ENCODE measurements at places on chromosomes 5 and 9.

DNA sequence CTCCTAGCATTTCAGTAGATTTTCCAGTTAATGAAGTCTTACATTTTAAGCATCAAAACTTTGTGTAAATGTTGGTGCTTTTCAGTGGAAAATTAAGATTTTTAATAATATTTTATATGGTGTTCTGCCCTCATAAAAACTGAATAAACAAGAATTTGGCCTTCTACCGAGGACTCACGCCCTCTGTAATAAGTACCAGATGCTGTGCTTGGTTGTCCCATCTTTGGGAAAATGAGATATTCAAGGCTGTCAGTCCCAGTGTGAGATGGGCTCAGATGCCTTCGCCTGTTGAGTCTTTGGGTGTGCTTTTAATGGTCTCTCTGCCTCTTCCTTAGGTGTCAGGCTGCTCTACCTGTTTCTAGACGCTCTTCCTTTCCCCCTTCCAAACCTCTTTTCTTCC lies 28.7 kb downstream of the GALNT12 start:
- no peak for DNase-seq

- no peak for DNase-seq
Measured at GRCh38 chr5:56717253-56717987, 97.9 kb upstream of the MAP3K1 start.

- DNase-seq: no peak
Measured at GRCh38 chr9:17907779-17908508, 329.1 kb downstream of the SH3GL2 start.

- no peak for DNase-seq
Measured at GRCh38 chr9:116639251-116639741, 47.8 kb upstream of the TRIM32 start.

DNA sequence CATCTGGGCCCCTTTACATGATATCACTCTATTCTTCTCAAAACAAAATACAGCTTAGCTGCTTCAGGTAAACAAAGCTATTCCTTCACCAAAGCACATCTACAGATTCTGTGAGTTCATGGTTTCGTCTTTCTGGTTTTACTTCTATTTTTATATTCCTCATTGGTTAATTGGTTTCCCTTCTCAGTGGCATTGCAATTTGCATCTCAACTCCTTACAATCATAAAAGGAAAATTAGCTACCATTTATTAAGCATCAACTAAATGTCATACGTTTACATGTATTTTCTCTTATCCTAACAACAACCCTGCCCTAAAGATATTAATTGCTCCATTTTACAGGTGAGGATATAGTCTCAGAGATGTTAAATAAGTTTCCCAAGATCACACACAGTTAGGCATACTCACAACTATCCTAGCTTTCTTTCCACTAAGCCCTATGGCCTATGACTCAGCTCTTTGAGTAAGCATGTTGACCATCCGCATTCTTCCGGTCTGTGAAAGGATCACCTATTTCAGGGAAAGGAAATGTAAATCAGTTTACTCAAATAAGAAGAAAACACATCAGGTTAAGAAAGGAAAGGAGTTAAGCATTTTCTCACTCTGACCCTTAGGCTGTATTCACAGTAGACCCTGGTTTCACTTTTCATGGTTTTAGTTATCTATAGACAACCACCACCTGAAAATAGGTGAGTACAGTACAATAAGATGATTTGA lies 146.1 kb downstream of the CAAP1 start:
- no peak for DNase-seq

GRCh38 chr5:43412644-43413043 lies 453 bp upstream of the CCL28 start:
- DNase-seq: no peak

DNA sequence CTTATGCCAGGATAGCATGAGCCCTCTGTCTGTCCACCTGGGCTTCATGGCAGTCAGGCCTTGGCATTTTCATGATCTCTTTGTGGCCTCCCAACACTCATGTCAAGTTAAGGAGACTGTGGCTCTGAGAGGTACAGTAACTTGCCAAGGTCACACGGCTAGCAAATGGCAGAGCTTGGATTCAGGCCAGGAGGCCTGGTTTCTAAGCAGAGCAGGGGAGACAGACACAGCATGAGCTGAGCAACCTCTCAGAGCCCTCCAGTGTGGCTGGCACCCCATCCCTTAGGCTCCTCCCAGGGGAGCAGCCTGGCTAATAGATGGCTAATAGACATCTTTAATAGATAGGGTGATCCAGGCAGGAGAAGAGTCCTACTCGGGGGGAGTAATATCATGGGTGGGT lies 4.1 kb downstream of the SYNPO start:
- no peak for DNase-seq

DNA sequence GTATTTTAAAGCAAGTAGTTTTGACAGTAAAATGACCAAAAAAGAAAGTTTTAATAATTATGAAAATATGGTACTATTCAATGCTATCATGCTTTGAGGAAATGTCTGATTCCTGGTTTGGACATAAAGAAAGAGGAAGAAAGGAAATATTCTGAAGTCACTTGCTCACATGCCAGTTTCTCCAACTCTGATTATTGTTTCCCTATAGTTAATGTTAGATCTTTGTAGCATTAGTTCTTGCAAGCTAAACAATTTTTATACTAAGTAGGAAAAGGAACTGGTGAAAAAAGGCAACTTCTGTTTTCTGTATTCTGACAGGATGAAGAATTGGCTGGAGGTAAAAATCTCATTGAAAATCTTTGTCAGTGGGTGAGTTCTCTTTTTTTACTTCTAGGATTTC lies 119.5 kb downstream of the YTHDC2 start:
- DNase-seq: no peak

GRCh38 chr5:180095545-180095944 lies 24.0 kb upstream of the RNF130 start:
- DNase-seq: no peak

GRCh38 chr9:98972716-98973115 lies 29.0 kb downstream of the COL15A1 start:
- no peak for DNase-seq

DNA sequence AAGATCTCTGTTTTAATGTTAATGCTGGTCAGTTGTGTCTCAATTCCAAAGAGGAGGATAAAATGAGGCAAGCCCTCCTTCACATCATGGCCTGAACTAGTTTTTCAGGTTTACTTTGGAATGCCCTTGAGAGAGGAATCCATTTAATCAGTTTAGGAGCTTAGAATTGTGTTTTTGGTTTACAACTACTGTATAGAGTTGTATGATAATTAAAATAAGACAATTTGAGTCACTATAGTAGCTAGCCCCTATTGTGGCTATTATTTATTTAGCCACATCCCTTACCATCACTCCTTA lies 107.8 kb upstream of the PRLR start:
- DNase-seq: no peak

GRCh38 chr9:117460743-117461142 lies 45.9 kb upstream of the ASTN2 start:
- no peak for DNase-seq

DNA sequence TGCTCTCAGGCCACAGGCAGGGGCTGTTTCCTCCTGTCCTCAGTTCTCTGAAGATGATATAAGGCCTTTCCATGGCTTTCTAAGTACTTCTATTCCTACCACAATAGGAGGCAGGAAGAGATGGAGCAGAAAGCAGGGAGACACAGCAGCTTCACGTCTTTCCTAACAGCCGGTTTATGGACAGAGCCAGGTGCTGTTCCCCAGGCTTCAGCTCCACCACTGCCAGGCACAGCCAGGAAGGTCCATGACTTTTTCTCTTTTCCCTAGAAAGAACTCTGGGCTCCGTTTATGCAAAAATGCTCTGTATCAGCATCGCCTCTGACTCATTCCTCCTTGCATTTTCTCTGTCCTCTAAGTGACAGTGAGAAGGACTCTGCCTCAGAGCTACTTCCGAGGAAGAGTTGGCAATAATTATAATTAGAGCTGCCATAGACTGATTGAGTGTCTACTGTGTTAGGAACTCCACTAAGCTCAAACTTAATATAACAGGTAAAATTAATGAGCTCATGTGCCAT lies 478.5 kb downstream of the RASEF start:
- no peak for DNase-seq

- DNase-seq: no peak
Measured at GRCh38 chr9:102986425-102986824, 8.7 kb upstream of the CYLC2 start.

GRCh38 chr5:134086943-134087305 lies 27.6 kb upstream of the TCF7 start:
- peak; percentile 82 for DNase-seq

DNA sequence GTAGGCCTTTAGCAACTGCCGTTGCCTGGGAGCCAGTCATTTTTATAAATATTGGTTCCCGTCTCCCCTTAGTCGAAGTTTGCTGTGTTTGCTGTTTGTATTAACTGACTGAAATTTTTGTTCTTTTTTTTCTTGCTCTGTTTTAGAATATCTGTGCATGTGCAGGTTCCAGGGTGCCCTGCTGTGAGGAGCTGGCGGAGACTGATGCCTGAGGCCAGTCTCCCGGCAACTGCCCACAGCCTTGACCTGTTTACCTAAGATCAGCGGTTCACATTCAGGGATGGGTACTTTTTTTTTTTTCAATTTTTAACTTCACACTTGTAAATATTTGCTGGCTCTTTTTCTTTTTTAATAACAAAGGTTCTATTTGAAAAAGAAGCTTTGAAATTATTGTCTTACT lies 262.6 kb upstream of the ADAMTS16 start:
- no peak for DNase-seq

DNA sequence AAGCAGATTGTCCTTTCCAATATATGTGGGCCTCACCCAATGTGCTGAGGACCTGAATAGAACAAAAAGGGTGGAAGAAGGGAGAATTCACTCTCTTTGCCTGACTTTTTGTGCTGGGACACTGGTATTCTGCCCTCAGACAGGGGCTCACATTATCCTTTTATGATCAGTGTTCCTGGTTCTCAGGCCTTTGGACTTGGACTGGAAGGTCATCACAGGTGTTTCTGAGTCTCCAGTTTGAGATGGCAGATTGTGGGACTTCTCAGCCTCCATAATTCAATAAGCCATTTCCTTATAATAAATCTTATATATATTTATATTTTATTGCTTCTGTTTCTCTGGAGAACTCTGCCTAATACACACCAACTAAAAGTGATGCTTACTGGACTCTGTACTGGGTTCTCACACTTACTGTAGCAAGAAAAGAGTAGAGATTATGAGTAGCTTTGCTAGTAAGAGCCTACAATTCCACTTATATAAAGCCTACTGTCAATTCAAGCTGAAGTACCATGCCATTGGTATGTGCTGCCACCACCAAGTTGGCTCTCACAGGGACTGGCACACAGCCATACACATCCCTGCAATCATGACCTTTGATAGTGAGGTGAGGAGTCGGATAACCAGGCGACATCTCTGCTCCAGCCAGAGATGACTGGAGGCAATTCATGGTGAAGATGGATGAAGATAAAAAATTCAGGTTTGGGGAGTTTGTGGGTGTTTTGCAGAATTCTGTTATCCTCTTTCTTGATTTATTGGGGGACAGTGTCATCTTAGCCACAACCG lies 130.7 kb upstream of the NR3C1 start:
- no peak for DNase-seq

- DNase-seq: no peak
Measured at GRCh38 chr9:133715295-133715865, 22.8 kb downstream of the SARDH start.

DNA sequence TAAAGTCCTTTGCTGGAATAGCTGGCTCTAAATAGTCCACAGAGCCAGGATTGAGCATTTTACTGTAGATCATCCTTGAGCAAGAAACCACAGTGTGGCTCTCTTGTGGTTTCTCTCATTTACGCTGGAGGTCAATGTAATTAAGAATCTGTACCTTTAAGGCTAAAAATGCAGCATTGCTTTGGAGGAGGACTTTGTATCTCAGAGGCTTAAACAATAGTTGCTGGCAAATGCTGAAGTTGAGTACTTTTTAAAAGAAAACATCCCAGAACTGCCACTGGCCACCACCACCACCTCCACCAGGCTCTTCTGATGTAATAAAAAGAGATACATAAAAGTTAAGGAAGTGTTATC lies 177.3 kb upstream of the ADAMTSL1 start:
- DNase-seq: no peak

DNA sequence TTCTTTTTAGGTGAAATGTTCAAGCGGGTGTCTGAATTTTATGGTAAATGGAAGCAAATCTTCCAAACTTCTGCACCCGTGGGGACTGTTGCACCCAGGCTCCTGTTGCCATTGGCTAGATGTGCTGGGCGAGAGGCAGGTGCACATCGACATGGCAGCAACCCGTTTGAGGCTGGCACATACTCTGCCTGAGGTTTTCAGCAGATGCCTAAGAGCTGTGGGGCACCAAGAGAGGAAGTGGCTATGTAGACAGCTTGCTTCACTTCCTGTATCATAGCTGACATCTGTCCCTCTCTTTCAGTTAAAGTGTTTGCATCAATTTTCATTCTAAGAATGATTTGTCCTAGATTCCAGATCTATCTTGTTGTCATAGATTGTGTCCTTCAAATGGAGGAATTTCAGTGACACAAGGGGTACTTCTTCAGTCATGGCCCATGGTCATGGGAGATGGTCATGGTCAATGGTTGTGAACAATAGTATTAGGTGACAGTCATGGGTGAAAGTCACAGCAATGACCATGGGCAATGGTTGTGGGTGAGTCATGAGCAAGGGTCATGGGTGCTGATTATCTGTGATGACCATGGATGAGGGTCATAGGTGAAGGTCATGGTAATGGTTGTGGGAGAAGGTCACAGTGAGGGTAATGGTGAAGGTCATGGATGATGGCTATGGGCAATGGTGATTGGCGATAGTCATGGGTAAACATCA lies 115.1 kb upstream of the IRX4 start:
- no peak for DNase-seq

DNA sequence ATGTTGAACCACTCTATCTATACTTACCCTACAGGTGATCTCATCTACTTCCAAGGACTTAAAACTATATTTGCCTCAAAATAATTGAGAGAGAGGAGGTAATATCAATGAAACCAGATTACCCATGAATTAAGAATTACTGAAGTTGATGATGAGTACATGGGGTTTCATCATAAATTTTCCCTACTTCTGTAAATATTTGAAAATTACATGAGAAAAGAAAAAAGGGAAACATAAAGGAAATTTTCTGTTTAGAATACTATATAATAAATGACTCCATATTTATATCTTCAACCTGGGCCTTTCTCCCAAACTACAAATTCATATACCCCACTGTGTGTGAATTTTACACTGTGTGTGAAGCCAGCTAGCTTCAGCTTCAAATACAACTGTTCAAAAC lies 2.6 kb downstream of the TSTD2 start:
- DNase-seq: no peak

- DNase-seq: no peak
Measured at GRCh38 chr5:24347158-24347557, 297.6 kb downstream of the CDH10 start.

GRCh38 chr5:118989816-118990215 lies 1.5 kb upstream of the DTWD2 start:
- no peak for DNase-seq

GRCh38 chr5:78907255-78907891 lies 77.7 kb downstream of the ARSB start:
- DNase-seq: no peak

DNA sequence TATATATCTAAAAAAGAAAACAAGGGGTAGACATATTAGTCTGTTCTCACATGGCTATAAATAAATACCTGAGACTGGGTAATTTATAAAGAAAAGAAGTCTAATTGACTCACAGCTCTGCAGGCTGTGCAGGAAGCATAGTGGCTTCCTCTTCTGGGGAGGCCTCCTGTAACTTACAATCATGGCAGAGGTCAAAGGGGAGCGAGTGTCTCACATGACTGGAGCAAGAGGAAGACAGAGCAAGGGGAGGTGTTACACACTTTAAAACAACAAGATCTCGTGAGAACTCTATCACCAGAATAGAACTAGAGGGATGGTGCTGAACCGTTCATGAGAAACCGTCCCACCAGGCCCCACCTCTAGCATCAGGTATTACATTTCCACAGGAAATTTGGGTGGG lies 616.8 kb downstream of the TLE4 start:
- no peak for DNase-seq

GRCh38 chr5:119332978-119333401 lies 22.8 kb upstream of the TNFAIP8 start:
- no peak for DNase-seq

Data from CD4-positive, alpha-beta memory T cell (primary cell).